M059J (cell line): ENCODE measurements at places on chromosomes 6 and 20.

DNA sequence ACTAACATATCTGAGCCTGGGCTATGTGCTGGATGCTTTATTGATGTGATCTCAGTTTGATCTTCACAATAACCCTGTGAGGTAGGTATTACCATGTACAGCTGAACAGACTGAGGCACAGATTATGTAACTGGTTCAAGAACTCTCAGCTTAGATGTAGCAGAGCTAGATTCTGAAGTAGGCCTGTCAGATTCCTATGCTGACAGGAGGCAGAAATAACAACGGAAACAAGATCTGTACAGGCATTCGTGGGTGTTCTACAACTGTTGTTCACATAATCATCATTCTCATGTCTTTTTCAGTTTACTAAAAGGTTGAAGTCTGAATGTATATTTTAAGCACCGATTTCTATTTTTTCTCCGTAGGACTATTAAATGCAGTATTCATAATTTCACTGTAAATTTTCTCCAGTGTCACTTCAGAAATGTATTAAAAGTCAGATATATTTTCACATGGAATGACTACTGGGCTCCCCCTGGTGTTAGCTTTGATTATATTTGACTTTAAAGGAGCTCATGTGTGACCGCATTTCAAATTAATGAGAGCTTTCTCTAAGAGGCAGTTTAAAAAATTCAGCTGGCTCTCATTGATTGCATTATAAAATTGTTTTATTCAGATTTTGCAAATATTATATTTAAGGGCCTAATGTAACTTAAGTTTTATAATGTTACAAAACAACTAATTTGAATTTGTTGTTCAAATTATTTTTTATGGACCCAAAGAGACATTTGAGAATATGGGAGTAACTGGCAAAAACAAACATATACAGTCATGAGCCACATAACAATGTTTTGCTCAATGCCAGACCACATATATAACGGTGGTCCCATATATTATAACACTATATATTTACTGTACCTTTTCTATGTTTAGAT lies 36.4 kb upstream of the SLC17A4 start:
- DNase-seq, result peak; percentile 50

GRCh38 chr6:169415179-169415578 lies 161.5 kb upstream of the THBS2 start:
- DNase-seq, result peak; percentile 32

DNA sequence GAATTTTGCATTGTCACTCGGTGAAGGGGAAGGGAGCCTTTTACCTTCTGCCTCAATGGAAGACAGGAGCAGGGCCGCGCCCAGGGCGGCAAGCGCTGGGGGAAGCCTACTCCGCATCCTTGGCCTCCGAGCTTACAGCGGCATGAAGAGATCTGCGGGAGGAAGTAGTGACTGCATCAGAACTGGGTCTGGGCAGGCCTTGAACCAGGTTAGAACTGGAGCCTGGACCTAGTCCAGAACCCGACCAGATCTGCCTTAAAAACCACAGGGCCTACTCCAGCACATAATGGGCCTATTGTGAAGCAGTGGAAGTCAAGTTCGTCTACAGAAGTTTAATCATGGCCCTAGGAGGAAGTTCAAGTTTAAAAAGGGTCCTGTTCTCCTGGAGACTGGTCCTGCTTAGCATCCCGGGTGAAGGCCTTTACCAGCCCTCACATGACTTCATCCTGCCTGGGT lies 3.1 kb downstream of the COL12A1 start:
- DNase-seq, result peak; percentile 75

- no peak for DNase-seq
Observed at GRCh38 chr6:165661664-165662025, 1.4 kb downstream of the PDE10A start.

DNA sequence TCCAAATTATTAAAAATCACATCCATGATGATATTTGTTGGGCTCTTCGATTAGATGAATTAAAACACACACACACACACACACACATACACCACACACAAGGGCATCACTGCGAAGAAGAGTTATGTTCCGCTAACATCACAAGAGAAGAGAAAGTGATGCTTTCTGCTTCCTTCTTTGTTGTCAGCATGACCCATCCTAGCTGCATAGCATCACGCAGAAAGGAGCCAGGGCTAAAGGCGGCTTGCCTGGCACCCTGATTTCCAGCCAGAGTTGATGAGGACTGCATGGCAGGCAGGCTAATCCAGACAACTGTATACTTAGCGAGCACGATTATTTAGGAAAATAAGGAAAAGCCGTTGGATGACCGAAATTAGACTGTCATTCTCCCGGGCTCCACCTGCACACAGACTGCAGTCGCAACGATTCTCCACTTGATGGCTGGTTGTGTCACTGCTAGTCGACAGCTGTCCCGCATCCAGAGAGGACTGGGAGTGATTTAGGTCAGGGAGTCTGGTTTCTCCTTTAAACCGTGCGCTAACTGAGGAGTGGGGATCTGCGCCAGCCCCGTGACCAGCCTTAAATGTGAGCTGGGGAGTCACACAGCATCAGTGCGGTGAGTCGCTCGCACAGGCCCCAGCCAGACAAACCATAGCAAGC lies 70.6 kb upstream of the SOX4 start:
- DNase-seq, result no peak

DNA sequence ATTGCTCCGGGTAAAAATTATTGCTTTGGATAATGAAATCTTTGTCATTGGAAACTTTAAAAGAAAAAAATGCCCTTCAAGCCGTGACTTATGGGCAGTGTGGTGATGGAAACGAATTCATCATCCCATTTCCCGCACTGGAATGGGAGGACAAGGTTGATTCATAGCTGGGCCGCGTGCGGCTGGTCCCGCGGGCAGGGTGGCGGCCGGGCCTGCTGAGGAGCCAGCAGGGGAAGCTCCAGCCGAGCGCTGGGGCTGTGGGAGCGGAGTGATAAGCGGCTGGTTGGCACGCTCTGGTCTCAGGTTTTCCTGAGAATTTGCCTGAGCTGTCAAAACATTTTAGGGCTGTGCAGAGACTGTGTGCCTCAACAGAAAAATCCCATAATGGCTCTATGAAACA lies 351.7 kb downstream of the CDC5L start:
- no peak for DNase-seq

DNA sequence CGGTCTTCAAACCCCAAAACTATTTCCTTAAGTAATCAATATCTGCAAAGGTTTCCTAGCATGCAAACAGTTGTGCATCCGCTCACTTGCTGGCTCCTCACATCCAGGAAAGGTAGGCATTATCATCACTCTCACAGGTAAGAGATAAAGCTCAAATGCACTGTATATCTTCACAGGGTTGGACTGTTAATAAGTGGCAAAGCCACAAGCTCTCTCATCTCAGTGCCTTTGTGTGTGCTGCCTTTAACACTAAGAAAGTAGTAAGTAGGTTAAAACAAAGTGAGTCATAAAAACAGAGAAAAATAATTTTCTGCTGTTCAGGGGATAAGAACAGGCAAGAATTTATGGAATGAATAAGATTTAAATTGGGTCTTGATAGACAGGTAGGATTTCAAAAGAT lies 21.3 kb downstream of the MAN1A1 start:
- DNase-seq, result no peak

GRCh38 chr6:23678626-23679025 lies 447.4 kb upstream of the NRSN1 start:
- no peak for DNase-seq

- no peak for DNase-seq
Observed at GRCh38 chr6:10558565-10558964, 37.4 kb downstream of the GCNT2 start.

DNA sequence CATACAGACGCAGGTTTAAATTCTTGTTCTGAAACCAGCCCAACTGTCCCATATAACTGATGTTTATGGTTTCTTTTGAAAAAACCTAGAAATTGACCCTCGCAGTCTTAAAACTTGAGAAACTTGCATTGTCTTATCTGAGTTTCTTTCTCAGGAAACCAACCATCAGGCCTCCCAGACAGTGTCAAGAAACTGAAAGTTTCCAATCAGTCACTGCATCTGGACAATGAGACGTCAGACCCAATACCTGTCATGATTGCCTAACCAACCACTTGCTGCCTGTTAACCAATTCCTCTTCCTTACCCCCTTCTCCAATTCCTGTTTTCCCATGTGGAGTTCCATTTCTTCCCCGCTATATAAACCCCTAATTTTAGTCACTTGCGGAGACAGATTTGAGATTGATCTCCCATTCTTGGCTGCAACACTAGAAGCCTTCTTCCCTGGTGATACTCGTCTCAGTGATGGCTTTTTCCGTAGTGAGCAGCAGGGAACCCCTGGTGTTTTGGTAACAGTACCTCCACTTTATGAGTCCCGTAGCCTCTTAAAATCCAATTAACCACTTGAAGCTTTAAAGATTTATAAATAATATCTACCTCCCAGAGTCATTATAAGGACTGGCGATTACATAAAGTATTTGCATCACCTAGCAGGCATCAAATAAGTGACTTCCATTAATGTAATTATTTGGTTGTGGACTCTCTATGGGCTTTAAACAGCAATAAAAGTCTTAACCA lies 49.3 kb downstream of the GPR63 start:
- no peak for DNase-seq

- no peak for DNase-seq
Observed at GRCh38 chr6:70327036-70327435, 24.2 kb upstream of the COL9A1 start.

GRCh38 chr20:20956513-20956931 lies 149.6 kb downstream of the LINC00237 start:
- DNase-seq, result no peak

GRCh38 chr6:144855812-144856531 lies 570.8 kb downstream of the UTRN start:
- no peak for DNase-seq

DNA sequence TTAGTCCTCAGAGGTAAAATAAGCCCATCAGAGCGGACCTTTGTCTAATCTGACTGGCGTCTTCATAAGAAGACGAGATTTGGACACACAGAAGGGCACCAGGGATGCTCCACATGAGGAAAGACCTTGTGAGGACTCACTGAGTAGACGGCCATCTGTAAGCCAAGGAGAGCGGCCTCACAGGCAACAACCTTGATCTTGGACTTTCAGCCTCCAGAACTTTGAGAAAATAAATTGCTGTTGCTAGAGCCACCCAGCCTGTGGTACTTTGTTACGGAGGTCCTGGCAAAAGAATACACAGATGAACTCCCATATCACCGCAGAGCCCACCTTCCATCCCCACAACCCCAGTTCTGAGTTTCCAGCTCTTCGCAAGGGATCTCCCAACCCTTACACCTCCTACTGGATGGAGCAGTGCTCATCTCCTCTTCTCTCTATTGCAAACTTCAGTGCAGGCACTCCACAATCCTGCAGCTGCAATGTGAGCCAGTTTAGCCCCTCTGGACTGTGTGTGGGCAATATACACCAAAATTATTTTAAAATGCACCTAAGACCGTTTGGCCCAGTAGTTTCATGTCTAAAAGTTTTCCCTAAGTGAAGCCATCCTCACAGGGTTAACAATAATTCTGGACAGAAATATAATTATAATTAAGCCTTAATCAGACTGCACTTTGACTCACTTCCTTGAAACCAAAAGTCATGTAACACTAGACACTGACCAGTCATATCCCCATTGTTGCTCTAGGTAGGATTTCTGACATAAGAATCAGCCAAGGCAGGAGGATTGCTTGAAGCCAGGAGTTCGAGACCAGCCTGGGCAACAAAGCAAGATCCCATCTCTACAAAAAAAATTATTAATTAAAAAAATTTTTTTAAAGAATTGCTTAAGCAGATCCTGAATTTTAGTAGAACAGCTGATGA lies 8.8 kb upstream of the TRIM31 start:
- peak; percentile 20 for DNase-seq

GRCh38 chr20:20786428-20786827 lies 74.0 kb upstream of the RALGAPA2 start:
- no peak for DNase-seq

DNA sequence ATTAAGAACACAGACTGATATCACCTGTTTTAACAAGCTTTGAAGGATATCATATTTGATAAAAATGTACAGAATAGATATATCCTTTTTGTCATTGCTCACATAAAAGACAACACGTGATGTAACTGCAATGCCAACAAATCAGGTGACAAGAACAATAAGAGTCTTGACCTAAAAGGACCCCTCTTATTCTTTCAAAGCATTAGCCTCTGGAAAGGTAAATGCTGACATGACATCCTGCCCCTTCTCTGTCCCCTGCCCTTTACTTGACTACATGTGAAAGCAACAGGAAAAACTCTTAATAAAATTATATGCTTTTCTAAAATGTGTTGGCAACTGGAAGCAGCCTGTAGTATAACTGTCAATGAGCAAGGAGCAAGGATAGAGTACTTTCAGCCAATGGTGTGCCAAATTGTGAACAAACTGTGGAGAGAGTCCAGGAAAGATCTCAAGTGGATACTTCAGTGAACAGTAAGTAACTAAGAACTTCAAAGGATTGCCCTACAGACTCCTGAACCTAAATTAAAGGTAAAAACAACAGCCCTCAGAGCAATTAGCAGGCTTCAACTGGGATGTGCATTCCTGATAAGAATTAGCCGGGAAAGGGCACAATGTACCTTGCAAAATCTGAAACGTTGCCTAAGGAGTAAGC lies 16.3 kb downstream of the PTPRK start:
- DNase-seq, result no peak

DNA sequence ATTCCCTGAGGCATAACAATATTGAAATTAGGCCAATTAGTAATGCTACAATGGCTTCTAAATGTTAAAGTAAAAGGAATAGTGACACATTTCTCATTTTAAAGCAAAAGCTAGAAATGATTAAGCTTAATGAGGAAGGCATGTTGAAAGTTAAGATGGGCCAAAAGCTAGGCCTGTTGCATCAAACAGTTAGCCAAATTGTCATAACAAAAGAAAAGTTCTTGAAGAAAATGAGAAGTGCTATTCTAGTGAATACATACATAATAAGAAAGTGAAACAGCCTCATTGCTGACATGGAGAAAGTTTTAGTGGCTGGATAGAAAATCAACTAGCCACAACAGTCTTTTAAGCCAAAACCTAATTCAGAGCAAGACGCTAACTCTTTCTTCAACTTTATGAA lies 12.9 kb downstream of the OR2A4 start:
- no peak for DNase-seq

DNA sequence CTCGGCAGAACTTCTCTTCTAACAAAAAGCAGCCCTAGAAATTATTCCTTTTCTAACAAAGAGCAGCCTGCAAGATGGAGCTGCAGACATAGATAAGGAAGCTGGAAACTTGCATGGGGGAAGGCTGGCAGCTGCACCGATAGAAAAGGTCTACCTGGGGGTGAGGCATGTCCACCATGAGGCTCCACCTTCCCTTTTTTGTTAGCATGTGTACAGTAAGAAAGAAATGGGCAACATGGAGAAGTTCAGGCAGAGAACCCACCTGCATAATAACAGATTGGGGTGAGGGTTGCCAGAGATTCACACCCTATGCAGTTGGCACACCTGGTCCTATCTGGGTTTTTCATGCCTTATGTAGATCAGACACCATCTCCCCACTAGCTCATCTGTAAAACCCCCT lies 25.4 kb downstream of the ZNF311 start:
- no peak for DNase-seq

GRCh38 chr6:155832596-155832995 lies 377.0 kb upstream of the NOX3 start:
- DNase-seq, result peak; percentile 83

GRCh38 chr20:46349035-46349741 lies 40.9 kb upstream of the CDH22 start:
- DNase-seq, result peak; percentile 49
